Activated CD4-positive, alpha-beta T cell treated with anti-CD3 and anti-CD28 coated beads for 4 hours (primary cell): ENCODE measurements at places on chromosomes 7 and 10.
A peak's percentile ranks its signal among the peaks of the same experiment; 100 is the strongest.

DNA sequence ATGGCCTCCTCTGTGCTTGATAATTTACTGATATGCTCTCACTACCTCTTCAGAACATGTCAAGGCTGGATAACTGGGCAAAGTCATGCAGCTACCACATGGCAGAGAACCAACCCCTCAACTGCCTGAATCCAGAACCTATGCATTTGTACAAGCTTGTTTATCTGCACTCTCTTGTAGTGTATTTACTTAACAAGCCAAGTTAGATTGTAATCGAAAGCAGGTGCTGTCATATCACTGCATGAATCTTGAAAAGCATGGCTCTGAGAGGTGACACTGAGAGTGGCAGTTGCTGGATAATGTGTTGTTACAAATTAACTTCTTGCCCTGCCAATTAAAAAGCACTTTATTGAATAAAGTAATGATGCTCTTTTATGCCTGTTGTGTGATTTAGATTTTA, 588.6 kb downstream of the NRG3 start:
- no peak for DNase-seq

GRCh38 chr7:156731651-156732050, 91.1 kb downstream of the RNF32 start:
- no peak for DNase-seq

- DNase-seq = no peak
Measured at GRCh38 chr10:133388236-133388972, 5.6 kb upstream of the MTG1 start.

GRCh38 chr10:22316286-22317075, at the start of gene COMMD3:
TSS of gene COMMD3 (plus strand) at chr10:22316388. CDS start at chr10:22316418, 30 bp downstream.
- peak; percentile 77 for DNase-seq

GRCh38 chr10:73159038-73159648, 8.7 kb downstream of the ECD start:
- peak; percentile 61 for DNase-seq

DNA sequence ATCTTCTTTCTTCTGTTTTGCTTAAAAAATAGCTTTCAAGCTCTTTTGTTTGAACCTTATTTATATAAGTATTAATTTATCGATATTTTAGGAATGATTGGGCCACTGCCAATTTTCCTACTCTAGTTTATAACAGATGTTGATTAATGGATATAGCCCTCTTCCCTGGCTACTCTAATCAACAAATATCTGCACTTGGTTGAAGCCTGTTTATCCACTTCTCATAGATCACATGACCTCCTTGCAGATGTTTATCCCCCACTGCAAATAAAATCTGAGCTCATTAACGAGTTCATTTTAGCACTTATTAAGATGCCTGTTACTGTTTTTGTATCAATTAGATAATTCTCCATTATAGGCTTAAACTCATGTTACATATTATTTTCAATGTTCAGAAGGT, 715.3 kb downstream of the CNTNAP2 start:
- DNase-seq = no peak

GRCh38 chr7:127207230-127207629, 45.5 kb downstream of the GRM8 start:
- DNase-seq = no peak

DNA sequence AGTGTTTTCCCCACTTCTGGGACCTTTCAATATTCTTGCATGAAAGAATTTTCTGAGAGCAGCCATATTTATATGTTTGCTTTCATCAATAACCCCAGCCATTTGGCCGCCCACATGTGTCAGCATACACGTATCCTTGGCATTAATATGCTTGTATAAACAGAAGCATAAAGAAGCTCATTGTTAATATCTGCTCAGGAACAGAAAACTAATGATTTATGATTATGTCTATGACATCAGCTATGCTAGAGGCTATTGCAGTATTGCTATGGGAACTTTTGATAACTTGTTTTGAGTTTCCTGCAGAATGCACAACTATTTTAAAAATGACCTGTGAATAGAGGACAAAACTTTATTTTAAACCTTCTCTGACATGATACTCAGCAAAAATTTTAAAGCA, 300.9 kb upstream of the MTPN start:
- DNase-seq = no peak

- no peak for DNase-seq
Measured at GRCh38 chr10:61301575-61301974, 151.6 kb downstream of the TMEM26 start.

GRCh38 chr10:70672165-70673042, at the start of gene ADAMTS14:
TSS of gene ADAMTS14 (plus strand) at chr10:70672506. CDS start at chr10:70672803, 297 bp downstream.
- DNase-seq = no peak

DNA sequence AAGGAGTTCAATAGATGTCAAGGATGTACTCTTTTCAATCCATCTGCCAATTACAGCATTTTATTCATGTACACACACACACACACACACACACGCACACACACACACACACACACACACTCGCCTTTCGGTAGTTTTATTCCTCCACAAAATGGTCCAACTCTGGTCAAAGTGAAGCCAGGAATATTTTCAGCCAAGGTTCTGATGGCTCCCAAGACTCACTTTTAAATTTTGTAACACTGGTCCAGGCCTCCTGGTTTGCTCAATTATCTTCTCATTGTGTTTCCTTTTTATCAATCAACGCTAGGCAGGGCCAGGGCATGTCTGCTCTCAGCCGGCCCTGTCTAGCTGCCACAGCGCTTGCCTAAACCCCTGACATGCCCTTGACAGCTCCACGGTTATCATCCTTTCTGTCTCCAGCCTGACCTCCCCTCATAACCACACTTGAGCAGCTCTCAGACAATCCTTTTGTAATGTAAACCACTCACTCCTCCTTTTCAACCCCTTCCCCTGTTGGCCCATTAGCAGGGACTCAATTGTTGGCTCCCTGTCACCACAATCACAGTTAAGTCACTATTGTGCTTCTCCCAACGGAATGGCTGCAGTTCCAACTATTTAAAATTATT, 115.1 kb downstream of the ICA1 start:
- DNase-seq = no peak

DNA sequence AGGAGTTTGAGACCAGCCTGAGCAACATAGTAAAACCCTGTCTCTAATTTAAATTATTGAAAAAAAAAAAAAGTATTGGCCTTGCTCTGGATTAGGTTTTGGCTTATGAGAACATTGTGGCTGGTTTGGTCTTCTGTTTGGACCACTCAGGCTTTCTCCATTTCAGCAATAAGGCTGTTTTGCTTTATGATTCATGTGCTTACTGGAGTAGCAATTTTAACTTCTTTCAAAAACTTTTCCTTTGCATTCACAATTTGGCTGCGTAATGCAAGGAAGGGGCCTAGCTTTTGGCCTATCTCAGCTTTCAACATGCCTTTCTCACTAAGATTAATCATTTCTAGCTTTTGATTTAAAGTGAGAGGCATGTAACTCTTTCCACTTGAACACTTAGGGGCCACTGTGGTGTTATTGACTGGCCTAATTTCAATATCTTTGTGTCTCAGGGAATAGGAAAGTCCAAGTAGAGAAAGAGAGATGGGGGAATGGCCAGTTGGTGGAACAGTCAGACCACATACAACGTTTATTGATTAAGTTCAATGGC, 38.0 kb upstream of the SRPK2 start:
- no peak for DNase-seq

DNA sequence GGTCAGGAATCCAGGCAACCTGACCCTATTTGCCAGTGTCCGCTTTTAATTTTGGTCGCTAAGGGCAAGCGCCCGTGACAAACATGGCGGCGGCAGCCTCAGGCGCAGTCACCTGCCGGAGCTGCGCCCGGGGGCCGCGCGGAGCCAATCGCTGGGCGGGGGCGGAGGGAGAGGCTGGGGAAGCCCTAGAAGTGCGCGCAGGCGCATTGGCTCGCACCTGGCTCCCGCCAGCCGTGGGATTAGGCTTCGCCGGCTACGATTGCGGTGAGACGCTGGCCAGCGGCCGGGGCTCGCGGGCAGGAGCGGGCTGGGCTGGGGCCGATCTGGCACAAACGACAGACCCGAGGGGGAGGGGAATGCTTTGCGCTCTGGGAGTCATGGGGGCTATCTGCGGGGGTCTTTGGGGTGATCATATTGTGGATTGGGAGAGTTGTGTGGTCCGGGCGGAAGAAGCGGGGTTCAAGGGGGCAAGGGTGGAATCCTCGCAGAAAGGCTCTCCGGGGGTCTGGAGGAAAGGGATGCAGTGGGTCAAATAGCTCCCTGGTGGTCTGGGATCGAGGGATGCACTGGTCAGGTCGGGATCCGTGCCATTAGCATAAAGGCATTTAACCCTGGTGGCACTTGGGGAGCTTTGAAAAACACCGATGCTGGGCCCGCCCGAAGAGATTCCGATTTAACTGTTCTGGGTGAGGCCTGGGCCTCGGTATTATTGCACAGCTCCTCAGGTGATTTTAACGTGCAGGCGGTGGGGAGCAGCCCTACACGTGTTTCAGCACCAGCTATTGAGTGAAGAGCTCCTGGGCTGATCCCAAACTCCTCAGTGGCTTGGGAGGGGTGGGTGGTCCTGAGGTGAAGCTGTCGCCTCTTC, 10.1 kb upstream of the C10orf95 start:
- peak; percentile 94 for DNase-seq

DNA sequence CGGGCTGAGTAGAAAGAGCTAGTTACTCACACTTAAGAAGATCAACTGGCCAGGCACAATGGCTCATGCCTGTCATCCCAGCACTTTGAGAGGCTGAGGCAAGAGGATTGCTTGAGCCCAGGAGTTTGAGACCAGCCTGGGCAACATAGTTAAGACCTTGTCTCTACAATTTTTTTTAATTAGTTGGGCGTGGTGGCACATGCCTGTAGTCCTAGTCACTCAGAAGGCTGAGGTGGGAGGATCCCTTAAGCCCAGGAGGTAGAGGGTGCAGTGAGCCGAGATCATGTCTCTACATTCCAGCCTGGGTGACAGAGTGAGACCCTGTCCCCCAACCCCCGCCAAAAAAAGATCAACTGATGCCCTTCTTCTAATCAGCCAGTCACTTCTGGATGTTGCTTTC, 74.6 kb upstream of the ATP6V0A4 start:
- DNase-seq = no peak

GRCh38 chr7:71354716-71355115, 222.8 kb downstream of the GALNT17 start:
- DNase-seq = no peak
